ENCODE measurements at places on chromosomes 7 and 10. TPM values are rescaled to one million over a fixed set of nuclear protein-coding genes. Genes with fewer than 3 reads are reported as not detected.

The GHITM gene
- 113 TPM for total RNA-seq

The LIPF gene
- not detected for total RNA-seq

The TM9SF3 gene
- 144 TPM for total RNA-seq

The FAM131B gene
- total RNA-seq = 1.4 TPM

The LUC7L2 gene
- total RNA-seq = 87.6 TPM

The CHST3 gene
- 11.5 TPM for total RNA-seq

The LCOR gene
- 32.9 TPM for total RNA-seq
